ENCODE measurements at places on chromosomes 12 and 14.

- DNase-seq: no peak
Measured at GRCh38 chr14:88023658-88024187, 18.8 kb downstream of the GPR65 start.

- no peak for DNase-seq
Measured at GRCh38 chr12:80829767-80830166, 108.0 kb downstream of the LIN7A start.

GRCh38 chr12:107515446-107515958, 170.1 kb upstream of the PWP1 start:
- no peak for DNase-seq

DNA sequence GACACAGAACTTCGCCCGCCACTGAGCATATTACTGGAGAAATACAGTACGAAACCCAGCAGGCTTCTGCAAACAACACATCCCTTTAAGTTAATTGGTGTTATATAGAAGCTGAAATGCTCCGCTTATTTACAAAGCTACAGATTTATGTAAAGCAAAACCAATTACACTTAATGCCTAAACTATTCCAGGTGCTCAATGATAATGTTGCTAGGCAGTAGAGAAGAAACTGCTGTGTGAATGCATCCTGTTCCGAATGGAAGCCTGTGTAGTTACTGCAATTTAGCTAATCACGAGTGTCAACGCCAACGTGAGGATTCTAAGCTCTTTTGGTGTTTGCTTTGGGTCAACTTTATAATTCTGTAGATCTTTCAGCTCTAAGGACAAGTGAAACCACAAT, 89.8 kb downstream of the SLC15A5 start:
- no peak for DNase-seq

DNA sequence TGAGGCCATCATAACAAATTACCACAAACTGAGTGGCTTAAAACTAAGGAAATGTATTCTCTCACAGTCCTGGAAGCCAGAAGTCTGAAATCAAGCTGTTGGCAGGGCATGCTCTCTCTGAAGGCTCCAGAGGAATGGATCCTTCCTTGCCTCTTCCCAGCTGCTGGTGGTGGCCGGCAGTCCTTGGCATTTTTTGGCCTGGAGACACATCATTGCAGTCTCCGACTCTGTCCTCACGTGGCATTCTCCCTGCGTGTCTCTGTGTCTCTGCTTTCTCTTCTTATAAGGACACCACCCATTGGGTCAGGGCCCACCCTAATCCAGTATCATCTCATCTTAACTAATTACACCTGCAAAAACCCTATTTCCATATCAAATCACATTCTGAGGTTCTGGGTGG, 206.1 kb downstream of the SLC41A2 start:
- DNase-seq: no peak

DNA sequence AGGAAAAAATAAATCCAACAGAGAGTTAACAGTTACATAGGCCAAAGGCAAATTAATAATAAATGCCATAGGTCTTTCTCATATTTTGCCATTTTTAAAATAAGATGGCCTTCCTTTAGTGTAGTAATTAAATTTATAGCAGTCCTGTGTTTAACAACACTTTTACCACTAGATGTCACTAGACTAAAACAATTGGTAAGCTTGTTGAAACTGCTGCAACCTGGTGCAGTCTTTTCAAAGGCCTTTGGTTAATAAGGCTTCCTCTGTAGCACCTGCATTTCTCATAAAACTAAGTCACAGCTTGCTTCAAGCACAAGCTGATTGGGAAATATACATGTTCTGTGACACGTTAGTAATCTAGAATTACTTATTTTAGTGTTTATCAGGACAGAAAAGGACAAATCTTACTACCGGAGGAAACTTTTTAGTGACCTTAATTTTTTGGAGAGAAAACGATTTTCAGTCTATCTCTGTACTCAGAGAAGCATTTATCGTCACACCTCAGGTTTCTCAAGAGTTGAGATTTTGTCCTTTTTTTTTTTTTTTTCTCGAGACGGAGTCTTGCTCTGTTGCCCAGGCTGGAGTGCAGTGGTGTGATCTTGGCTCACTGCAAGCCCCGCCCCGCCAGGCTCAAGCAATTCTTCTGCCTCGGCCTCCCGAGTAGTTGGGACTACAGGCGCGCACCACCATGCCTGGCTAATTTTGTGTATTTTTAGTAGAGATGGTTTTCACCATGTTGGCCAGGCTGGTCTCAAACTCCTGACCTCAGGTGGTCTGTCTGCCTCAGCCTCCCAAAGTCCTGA, 20.0 kb downstream of the BORCS5 start:
- DNase-seq: no peak

- DNase-seq: no peak
Measured at GRCh38 chr12:4723226-4723625, 3.0 kb downstream of the GALNT8 start.

DNA sequence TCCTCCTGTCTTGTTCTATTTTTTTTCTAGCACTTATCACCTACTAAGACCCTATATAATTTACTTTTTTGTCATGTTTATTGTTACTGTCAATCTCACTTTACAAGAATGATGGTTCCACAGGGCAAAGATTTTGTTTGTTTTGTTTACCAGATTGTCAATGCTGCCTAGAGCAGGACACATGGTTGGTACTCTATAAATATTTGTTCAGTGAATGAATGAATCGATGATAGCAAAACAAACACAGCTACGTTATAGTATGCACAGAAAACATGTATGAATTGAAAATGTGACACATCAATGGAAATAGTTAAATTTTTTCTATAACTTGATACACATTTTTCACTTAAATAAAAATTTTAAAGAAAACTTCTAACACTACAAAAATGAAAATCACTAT, 67.1 kb upstream of the KRR1 start:
- no peak for DNase-seq

Data from stimulated activated CD8-positive, alpha-beta memory T cell treated with anti-CD3 and anti-CD28 coated beads, Interleukin-2, amount 100 ng/mL, for 48 hours (primary cell).